Stimulated activated CD4-positive, alpha-beta T cell treated with anti-CD3 and anti-CD28 coated beads, Interleukin-15, amount 100 ng/mL, for 48 hours (primary cell): ENCODE measurements at places on chromosomes 2 and 18.

DNA sequence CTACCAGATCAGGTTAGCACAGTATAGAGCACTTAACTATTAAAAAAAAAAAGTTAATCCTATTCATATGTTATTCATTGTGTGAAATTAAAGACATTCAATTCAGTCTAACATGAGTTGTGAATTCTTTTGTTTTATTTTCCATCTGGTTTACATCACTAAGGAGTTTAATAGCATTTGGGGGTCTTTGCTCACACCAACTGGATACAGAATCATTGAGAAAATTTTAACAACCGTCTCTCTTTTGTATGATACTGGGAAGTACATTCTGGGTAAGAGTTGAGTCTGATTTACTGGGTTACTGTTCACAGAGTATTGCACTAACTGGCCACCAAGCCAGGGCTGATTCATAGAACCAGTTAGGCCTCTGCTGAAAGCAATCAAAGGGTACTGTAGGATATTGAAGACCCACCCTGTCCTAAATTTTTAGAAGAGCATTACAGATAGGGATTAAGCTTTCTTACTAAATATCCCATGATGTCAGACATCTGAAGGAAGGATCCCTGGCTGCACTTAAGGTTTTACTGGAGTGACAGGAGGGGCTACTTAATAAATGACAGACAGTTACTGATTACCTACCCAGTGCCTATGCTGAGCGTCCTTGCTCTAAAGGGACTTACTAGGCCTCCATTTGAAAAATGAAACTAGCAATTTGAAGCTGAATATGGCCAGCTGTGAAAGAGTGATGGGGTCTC, 387.9 kb downstream of the SETBP1 start:
- DNase-seq = no peak

DNA sequence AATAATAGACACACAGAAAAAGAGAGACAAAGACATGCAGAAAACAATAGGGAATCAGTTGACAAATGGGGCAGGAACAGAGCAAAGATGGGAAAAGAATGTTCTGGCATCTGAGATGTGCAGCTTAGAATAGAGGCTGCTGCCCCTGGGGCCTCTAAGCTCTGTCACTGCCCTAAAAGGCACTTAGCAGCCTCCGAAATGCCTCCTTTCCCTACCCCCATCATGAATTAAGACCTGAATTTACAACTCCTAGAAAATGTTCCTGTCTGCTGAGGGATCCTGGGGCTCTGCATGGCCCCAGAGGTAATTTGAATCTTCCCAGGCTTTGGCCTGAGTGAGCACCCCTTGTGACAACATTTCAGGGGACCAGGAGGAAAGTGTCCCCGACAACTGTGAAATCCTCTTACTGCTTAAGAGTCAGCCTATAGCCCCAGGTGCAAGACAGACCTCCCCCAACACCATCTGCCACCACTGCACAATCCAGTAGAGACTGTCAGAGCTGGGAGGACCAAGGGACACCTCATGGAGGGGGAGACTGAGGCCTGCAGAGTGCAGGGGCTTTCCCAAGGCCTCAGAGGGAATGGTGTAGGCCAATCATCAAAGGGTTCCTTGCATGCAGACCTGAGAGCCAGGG, 24.8 kb downstream of the MRPL35 start:
- DNase-seq = no peak

- DNase-seq = no peak
These were observed 48.7 kb downstream of the GREB1 start for GRCh38 chr2:11582612-11582861.

DNA sequence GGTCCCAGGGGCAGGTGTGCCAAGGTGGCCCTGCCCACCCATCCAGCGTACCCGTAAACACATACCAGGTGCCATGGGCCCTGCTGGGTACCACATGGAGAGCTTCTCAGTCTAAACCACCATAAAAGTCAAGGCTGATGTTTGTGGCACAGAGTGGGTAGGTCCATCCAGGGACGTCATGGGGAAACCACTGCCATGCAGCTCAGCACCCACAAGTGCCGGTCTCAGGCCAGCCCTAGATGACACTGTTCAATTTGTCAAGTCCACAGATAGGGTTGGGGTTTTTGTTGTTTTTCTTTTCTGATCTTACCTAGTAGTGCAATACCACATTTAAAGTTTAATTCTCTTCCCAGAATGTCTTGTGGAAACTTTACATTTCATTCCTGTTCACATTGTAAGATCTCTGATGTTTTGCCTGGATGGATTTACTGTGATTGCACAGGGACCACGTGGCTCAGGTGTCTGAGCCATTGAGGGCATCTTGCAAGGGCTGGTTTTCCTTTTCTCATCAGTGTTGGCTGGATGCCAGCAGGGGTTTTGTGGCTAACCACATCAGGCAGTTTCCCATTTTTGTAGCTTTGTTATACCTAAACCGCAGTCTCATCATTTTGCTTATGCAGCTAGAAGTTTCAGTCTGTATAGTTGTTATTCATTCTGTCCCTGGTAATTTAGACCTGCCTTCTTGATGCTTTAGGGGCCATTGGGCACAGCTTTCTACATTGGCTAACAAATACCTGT, 64.7 kb downstream of the STK25 start:
- peak; percentile 90 for DNase-seq
